Effector memory CD4-positive, alpha-beta T cell (primary cell): ENCODE measurements at places on chromosomes 7 and 10.

DNA sequence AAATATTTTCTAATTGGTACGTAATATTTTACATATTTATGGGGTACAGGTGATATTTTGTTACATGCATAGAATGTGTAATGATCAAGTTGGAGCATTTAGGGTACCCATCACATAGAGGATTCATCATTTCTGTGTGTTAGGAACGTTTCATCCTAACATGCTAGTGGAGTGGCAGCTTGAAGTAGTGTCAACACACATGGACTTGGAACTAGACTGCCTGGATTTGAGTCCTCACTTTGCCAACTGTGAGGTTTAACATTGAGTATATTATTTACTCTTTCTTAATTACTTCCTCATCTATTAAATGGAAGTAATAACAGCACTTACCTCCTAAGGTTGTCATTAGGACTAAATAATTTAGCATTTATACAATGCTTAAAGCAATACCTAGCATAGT lies 241.9 kb downstream of the PLXDC2 start:
- H3K36me3 ChIP-seq = no peaks in the 10 kb centered on the region
- H3K4me3 ChIP-seq = no peak overlapping the region
- no peaks in the 10 kb centered on the region for H3K4me1 ChIP-seq
- no peak for DNase-seq

DNA sequence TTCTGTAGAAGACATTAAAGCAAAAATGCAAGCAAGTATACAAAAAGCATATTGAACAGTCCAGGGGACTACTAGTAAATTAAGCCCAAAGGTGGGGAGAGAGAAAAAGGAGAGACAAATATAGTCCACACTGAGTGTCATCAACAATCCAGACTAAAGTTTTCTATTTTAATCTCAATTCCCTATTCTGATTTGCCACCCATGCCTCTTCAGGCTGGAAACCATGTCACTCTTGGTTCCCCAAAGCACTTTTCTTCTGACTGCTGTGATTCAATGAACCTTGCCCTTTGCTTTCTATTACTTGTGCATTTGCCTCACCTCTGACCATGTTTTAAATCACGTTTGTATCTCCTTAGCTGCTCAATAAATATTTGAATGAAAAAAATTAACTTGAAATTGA lies 95.3 kb upstream of the AOAH start:
- no peak overlapping the region for H3K4me3 ChIP-seq
- no peaks in the 10 kb centered on the region for H3K36me3 ChIP-seq
- H3K4me1 ChIP-seq = no peaks in the 10 kb centered on the region
- H3K27ac ChIP-seq = no peak overlapping the region
- no peak for DNase-seq

GRCh38 chr10:97376413-97376812 lies 24.7 kb downstream of the RRP12 start:
- H3K4me1 ChIP-seq = no peaks in the 10 kb centered on the region
- no peak overlapping the region for H3K27ac ChIP-seq
- no peak overlapping the region for H3K4me3 ChIP-seq
- H3K36me3 ChIP-seq = peaks cover 42% of the 10 kb centered on the region
- no peak for DNase-seq
- H3K27me3 ChIP-seq = no peaks in the 10 kb centered on the region

DNA sequence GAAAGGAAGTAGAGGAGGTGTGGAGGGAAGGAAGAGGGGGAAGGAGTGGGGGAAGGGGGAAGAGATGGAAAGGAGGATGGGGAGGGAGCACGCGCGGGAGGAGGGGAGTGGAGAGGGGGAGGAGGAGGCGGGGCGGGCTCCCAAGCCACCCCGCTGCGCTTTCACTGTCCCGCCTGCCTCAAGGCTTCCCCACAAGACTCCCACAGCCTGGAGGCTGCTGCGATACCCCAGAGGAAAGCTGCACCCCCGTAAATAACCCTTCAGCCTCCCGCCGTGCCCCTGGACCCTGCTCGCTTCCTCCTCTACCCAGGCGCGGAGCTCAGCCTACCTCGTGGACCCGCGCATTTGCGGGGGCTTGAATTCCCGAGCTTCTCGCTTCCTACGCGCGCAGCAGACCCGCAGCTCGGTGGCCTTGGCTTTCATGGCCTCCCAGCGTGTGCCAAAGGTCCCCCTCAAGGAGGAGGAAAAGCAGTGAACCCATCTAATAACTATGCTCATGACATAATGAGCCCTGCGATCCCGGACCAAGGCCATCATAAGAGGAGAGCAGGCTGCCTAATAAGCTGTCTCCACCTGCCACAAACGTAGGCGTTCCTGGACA lies at the start of gene C10orf67:
Gene C10orf67, minus strand, starts transcription at position 557 of the 601 bp plus-strand sequence. Its CDS starts 23 bp downstream, at position 534.
- no peak for DNase-seq
- H3K4me1 ChIP-seq = peaks cover 12% of the 10 kb centered on the region
- H3K4me3 ChIP-seq = peak within 1 kb of the TSS; percentile 67
- H3K27me3 ChIP-seq = no peaks in the 10 kb centered on the region
- peak within 1 kb of the TSS; percentile 48 for H3K27ac ChIP-seq

GRCh38 chr10:35037104-35037503 lies 53.0 kb downstream of the CUL2 start:
- no peak overlapping the region for H3K27ac ChIP-seq
- DNase-seq = no peak
- H3K27me3 ChIP-seq = no peaks in the 10 kb centered on the region

DNA sequence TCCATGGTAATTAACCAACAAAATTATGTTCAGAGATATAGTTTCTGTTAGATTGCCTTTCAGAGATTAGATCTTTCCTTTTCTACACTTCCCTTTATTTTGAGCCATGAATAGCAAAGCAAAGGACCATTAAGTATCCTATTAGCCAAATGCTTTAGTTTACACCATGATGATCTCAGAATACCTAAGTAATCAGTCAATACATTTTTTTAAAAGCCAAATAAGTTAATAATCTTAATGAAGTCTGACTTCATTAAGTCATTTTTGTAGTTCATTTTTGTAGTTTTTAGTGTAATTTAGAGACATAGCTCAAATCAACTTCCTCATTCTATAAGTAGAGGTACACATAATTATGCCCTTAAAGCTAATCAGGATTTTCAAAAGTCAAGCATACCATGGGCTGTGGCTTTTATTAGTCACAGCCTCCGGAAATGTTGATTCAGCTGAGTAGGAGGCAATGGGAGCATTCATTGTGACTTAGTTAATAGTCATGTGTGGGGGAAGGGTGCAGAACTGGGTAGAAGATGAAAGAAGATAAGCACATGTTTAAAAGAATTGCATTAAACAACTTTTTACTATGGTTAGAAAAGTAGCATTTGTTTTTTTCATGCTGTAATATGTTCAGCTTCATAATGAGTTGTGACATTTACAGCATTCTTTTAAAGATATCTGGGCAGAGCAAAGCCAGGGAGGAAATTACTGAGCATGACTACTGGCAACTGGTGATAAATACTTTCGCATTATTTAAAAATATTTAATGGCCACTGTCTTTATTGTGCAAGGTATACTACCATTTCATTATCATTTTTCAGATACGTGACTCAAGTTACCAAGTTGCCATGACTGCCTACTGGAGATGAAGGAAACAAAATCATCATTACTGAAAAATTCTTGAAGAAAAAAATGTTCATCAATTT lies 57.3 kb upstream of the CCDC71L start:
- no peak overlapping the region for H3K27ac ChIP-seq
- DNase-seq = no peak
- H3K27me3 ChIP-seq = no peaks in the 10 kb centered on the region
- H3K4me3 ChIP-seq = no peak overlapping the region
- no peaks in the 10 kb centered on the region for H3K36me3 ChIP-seq
- peaks cover 10% of the 10 kb centered on the region for H3K4me1 ChIP-seq

GRCh38 chr10:96222441-96222840 lies 48.9 kb downstream of the BLNK start:
- H3K27me3 ChIP-seq = no peaks in the 10 kb centered on the region
- no peaks in the 10 kb centered on the region for H3K36me3 ChIP-seq
- H3K27ac ChIP-seq = no peak overlapping the region
- no peak overlapping the region for H3K4me3 ChIP-seq

DNA sequence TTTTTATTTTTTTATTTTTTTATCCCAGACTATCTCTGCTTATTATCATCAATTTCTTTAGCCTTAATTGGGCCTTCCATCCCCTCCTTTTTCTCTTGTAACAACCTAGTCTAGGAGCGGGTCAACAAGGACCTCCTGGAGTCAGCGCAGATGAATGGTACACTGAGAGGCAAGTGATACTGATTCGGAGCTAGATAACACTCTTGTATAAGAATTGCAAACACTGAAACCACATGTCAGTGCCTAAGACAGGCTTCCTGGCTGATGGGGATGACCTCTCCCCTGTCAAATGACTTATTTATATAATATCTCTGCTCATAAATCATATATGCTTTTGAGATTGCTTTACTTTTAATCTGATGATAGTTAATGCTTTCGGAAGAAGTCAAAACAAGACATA lies 22.7 kb downstream of the BPGM start:
- no peak for DNase-seq
- H3K36me3 ChIP-seq = peaks cover 4% of the 10 kb centered on the region
- no peaks in the 10 kb centered on the region for H3K27me3 ChIP-seq
- peak overlapping the region; percentile 67 for H3K27ac ChIP-seq
- no peak overlapping the region for H3K4me3 ChIP-seq

GRCh38 chr7:111324228-111324627 lies 233.3 kb downstream of the LRRN3 start:
- no peaks in the 10 kb centered on the region for H3K36me3 ChIP-seq
- H3K27ac ChIP-seq = no peak overlapping the region
- no peak overlapping the region for H3K4me3 ChIP-seq
- no peak for DNase-seq

DNA sequence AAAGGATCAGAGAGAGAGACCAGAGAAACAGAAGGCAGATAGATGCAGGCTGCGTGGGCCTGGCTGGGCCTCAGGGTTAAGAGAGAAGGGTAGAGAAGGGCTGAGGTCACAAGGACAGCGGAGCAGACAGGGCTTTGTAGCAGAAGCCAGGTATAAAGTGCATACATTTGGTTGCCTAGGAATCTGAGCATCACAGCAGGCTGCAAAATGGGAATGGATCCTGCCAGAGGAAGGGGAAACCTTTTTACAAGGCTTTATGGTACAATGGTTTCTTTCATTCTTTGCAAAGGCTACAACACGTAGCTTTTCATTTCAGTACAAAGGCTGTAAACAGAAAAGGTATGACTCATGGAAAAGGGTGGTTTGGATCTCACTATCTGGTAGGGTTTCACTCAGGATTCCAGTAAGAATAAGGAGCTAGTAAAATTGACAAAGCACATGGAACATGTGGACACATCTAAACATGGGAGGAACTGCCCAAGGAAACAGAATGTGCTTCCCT lies 275.1 kb downstream of the DOCK4 start:
- H3K4me3 ChIP-seq = no peak overlapping the region
- no peaks in the 10 kb centered on the region for H3K4me1 ChIP-seq
- H3K27ac ChIP-seq = no peak overlapping the region
- H3K27me3 ChIP-seq = no peaks in the 10 kb centered on the region
- H3K36me3 ChIP-seq = no peaks in the 10 kb centered on the region
- no peak for DNase-seq

DNA sequence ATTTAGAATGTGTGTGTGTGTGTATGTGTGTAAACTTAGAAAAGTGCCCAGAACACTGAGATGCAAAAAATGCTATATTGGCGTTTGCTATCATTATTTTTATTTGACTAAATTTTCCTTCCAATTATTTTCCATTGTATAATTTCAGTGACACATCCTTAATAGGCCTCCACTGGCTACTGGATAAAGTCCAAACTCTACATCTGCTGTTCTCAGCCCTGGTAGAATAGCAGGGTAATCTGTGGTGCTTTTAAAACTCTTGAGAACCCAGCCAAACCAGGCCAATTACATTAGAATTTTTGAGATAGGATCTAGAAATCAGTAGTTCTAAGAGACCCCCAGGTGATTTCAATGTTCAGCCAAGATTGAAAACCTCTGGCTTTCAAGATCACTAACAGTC lies 66.4 kb downstream of the ZNF503 start:
- no peak overlapping the region for H3K4me3 ChIP-seq
- H3K36me3 ChIP-seq = no peaks in the 10 kb centered on the region
- no peak overlapping the region for H3K27ac ChIP-seq
- peaks cover 4% of the 10 kb centered on the region for H3K27me3 ChIP-seq

DNA sequence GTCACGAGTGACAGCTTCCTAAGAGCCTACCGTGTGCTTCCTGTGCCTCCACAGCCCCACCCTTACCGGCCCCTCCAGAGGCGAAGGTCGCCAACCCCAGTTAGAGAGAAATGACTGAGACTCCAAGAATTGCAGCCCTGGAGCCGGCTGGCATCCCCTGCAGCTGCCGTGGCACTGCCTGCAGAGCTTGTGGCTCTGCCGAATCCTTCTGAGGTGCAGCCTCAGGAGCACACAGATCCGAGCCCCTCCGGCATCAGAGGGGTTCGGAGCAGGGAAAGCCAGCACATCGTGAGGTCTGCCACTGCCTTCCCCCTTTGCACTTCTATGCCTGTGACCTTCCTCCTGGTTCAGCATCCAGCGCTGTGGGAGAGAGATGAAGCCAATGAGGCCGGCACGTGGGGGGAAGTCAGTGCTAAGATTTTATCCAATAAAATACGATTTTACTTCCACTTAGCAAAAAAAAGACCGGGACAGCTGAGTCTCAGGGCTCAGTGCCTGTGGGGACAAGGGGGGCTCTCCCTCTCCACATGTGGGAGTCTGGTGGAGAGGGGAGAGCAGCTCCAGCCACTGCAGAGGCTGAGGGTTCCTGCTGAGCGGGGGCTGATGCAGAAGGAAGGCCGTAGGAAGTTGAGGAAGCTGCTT lies 80.1 kb downstream of the TCERG1L start:
- DNase-seq = no peak
- no peak overlapping the region for H3K27ac ChIP-seq
- no peaks in the 10 kb centered on the region for H3K27me3 ChIP-seq
- no peaks in the 10 kb centered on the region for H3K36me3 ChIP-seq
- no peak overlapping the region for H3K4me3 ChIP-seq
- H3K4me1 ChIP-seq = no peaks in the 10 kb centered on the region

- H3K27me3 ChIP-seq = no peaks in the 10 kb centered on the region
- H3K4me3 ChIP-seq = no peak overlapping the region
Measured at GRCh38 chr10:43980313-43980712, 331.6 kb upstream of the ZNF32 start.

GRCh38 chr7:127887631-127888030 lies 143.6 kb downstream of the LRRC4 start:
- no peak overlapping the region for H3K27ac ChIP-seq
- H3K36me3 ChIP-seq = peaks cover 12% of the 10 kb centered on the region
- no peak for DNase-seq
- no peaks in the 10 kb centered on the region for H3K4me1 ChIP-seq

- no peak overlapping the region for H3K4me3 ChIP-seq
- H3K27ac ChIP-seq = no peak overlapping the region
- no peaks in the 10 kb centered on the region for H3K36me3 ChIP-seq
- H3K4me1 ChIP-seq = no peaks in the 10 kb centered on the region
Measured at GRCh38 chr7:151662251-151662826, 142.6 kb upstream of the RHEB start.

GRCh38 chr10:59148701-59149100 lies 27.7 kb upstream of the PHYHIPL start:
- no peaks in the 10 kb centered on the region for H3K36me3 ChIP-seq
- no peak overlapping the region for H3K27ac ChIP-seq
- no peaks in the 10 kb centered on the region for H3K4me1 ChIP-seq
- no peak overlapping the region for H3K4me3 ChIP-seq
- no peak for DNase-seq

DNA sequence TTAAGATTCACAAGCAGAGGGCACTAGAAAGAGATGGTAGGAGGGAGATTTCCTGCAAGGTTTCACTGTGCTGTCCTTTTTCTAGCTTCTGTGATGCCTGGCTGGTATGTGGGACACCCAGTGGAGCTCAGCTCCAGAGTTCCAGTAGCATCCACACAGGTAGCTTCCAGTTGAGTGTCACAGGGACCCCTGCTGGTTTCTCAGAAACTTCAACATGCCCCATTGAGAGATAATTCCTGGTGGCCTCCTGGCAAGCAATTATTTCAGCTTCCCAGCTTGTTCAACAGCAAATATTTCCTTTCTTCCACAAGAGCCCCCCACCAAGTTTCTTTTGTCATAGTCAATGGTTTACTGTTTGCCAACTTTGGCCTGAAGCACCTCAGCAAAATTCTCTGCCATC lies 858.7 kb downstream of the REEP3 start:
- H3K36me3 ChIP-seq = no peaks in the 10 kb centered on the region
- H3K27me3 ChIP-seq = no peaks in the 10 kb centered on the region
- no peak for DNase-seq
- H3K4me3 ChIP-seq = no peak overlapping the region
- no peaks in the 10 kb centered on the region for H3K4me1 ChIP-seq
